ENCODE measurements at places on chromosomes 6 and 20.

- no peak for DNase-seq
Measured at GRCh38 chr6:142944124-142945048, 590 bp downstream of the HIVEP2 start.

DNA sequence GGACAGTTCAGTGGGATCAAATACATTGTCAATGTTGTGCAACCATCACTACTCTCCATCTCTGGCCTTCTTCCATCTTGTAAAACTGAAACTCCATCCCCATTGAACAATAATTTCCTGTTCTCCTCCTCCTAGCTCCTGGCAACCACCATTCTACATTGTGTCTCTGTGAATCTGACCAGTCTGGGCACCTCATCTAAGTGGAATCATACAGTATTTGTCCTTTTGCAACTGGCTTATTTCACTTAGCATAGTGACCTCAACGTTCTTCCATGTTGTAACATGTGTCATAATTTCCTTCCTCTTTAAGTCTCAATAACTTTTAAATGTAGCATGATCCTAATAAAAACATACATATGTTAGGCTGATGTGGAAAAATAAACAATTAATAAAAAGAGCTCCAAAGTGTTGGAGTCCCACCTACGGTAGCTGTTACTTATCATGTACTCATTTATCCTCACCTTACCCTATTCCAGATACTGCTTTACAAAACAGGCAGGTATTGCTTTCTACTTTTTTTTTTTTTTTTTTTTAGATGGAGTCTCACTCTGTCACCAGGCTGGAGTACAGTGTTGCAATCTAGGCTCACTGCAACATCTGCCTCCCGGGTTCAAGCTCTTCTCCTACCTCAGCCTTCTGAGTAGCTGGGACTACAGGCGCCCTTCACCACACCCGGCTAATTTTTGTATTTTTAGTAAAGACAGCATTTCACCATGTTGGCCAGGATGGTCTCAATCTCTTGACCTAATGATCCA is 91.9 kb downstream of the TNFAIP3 start:
- no peak for DNase-seq

- DNase-seq, result no peak
Measured at GRCh38 chr6:143741480-143741879, 63.7 kb downstream of the PHACTR2 start.

DNA sequence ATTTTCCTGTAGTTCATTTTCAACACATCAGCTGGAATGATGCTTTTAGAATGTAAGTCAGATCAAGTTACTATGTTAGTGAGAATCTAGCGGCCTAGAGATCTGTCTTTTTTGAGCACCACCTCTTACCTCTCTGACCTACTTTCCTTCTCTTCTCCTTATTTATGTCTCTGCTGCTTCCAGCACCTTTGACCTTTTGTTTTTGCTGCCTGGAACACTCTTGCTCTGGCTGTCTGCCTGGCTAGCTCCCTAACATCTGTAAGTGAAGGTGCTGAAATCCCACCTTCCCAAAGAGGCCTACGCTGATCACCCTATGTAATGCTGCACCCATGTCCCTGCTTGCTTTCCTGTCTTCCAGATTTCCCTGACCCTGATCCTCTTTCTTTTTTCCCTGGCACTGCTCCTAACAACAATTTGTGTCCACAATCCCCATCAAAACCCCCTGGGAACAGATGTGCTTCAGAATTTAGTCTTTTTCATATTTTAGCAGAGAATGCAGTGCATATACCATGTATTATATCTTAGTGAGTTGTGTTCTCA is 87.8 kb downstream of the RFPL4B start:
- DNase-seq, result no peak

GRCh38 chr20:49594143-49594930 is 26.4 kb upstream of the PTGIS start:
- no peak for DNase-seq

DNA sequence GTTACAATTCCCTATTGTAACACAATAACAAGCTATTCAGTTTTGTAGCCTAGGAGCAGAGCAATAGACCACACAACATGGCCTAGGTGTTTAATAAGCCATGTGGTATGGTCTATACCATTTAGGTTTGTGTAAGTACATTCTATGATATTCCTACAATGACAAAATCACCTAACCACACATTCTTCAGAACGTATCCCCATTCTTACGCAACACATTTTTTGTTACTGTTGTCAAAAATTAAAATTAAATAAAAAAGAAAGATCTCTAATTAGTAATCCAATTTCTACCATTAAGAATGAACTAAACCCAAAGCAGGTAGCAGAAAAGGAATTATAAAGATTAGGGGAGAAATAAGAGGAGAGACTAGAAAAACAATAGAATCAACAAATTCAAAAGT is 44.0 kb downstream of the RANBP9 start:
- DNase-seq, result no peak

DNA sequence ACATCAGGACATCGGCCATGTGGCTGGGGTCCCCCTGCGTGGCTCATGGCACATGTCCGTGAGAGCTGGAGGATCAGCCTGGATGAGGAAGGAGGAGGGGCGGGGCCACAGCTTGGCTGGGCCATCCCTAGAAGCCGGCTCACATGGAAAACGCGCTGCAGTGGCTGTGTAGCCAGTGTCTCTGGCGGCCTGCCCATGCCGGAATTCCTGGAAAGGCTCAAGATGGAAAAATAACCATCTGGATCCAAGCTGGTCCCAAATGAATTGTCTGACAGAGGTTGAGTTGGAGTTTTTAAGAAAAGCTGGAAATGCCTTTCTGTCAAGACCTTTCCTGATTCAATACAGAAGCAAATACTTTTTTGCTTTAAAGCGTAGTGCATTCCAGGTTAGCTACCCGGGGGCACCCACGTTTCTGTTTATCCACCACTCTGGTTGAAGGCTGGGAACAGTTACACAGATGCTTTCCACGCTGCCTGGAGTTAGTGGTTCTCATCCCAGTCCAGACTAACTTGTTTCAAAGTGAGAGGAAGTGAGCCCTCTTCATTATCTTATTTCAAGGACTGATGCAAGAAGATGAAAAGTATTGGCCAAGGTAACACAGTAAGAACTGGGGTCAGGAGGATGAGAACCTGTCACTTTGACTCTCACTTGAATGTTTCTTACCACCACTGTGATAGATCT is 99.0 kb downstream of the GMPR start:
- no peak for DNase-seq

DNA sequence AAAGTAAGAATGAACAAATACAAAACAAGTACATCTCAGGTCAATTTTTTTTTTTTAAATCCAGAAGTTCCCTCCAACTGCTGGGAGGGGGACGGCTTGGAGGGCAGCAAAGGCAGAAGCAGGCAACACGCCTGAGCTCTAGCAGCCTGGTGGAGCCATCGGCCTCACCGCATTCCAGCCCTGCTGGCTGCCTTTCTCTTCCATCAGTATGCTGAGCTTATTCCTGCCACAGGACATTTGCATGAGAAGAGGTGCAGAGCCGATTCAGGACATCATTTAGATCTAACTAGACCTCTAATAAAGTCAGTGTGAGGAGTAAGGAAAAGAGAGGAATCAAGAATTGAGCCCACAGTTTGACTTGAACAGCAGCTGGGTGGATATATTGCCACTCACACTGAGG is 318.8 kb downstream of the ZFAND3 start:
- peak; percentile 69 for DNase-seq

DNA sequence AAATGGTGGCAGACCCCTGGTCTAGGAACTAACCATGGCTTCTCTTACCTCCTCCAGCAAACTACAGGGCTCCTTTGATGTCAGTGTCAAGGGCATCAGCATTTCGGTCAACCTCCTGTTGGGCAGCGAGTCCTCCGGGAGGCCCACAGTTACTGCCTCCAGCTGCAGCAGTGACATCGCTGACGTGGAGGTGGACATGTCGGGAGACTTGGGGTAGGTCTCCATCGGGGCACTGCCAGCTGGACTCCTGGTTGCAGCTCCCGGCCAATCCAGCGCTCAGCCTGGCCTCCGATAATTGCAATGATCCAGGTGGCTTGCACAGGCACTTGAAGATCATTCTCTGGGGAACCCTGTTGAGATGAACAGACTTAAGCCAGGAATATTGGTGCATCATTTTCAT is 7.9 kb downstream of the LBP start:
- no peak for DNase-seq
